ENCODE measurements at places on chromosomes 2 and 18.

DNA sequence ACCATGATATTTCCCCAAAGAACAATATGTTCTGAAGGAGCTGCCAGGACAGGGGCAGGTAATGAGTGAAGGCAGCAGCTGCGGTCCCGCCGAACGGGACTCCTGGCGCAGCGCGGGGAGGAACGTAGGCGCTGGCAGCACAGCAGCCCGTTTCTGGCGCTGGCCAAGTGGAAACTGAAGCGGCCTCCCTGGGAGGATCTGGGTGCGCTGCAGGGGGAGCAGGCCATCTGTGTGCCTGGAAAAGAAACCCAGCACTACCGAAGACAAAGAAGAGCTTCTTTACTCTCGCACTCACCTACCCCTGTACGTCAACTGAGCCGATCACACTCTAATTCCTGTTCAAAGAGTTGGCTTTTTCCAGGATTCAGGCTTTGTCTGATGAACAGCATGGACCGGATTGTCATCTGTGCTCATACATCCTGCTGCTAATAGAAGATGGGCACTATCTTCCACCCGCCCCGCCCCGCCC, 11.8 kb downstream of the G6PC2 start:
- DNase-seq, result no peak

DNA sequence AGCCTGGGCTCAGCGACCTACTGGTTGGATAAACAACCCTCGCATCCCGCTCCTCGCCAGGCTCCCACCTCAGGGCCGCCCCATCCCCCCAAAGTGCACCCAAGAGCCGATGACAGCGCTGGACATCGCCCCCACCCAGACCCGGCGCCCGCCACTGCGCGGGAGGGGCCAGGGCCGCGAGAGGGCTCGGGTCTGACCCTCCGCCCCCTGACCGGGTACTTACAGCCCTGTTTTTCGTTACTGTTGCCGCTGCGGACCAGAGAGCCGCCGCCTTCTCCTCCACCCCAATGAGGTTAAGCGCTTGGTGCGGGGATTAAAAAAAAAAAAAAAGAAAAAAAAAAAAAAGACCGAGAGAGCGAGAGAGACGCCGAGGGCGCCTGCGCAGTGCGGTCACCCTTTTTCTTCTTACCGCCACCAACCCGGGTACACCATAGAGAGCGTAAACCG, at the start of gene CLASP1:
Gene CLASP1 (minus strand): TSS at position 314 of the 447 bp plus-strand sequence. CDS start 43,567 bp downstream, outside the sequence.
- no peak for DNase-seq

- no peak for DNase-seq
These were observed 2.9 kb upstream of the DPYSL5 start for GRCh38 chr2:26845021-26845420.

GRCh38 chr2:18777250-18777812, 188.0 kb upstream of the NT5C1B start:
- DNase-seq, result no peak

DNA sequence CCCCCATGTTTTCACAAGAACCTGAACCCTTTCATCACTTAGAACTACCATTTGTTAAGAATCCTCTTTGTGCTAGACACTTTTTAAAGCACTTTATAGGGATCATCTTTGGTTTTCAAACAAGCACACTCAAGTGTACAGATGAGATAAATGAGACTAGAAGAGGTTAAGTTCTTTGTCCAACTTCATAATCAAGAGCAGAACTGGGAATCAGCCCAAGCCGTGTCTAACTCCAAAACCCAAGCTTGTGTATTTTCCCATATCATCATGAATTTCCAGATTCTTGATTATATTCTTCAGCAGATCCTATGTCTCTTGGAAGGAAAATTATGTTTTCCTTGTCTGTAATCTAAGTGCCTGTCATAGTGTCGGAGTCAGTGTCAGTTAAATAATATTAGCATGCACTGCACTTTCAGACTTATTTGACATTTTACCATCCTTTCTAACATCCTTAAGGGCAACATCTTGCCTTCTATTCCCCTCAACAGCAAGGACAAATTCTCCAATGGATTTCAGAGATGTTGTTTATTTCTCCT, 123.0 kb upstream of the SETBP1 start:
- DNase-seq, result no peak

GRCh38 chr2:204539019-204539385, 6.3 kb upstream of the PARD3B start:
- no peak for DNase-seq

DNA sequence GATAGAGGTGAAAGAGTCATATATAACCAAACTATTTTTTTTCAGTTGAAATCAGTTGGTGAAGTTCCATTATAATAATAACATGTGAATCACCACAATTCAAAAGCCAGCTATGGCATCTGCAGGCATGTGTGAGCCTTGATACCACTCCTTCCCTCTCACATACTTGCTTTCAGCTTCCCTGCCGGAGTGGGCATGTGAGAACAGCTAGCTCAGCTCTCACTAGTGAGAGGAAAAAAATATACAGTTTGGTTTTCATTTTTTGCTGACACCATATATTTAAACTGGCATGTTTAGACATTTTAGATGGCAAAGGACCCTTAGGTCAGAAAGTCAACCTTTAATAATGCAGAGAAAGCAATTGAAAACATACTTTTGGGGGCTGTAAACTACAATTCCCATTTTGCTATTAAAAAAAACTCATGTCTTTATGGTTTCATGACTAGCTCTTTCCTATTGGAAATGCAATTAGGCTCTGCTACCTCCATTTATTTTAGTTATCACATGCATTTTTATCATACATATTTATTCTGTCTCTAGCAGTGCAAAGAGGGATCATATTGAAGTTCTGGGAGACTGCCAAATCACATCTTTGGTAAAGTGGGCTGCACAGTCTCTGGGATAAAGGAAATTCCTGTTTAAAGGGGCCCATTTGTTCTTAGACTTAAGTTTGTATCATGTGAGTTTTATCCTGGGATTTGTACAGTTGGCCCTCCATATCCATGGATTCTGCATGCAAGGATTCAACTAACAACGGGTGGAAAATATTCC, 33.2 kb upstream of the SLC40A1 start:
- no peak for DNase-seq

DNA sequence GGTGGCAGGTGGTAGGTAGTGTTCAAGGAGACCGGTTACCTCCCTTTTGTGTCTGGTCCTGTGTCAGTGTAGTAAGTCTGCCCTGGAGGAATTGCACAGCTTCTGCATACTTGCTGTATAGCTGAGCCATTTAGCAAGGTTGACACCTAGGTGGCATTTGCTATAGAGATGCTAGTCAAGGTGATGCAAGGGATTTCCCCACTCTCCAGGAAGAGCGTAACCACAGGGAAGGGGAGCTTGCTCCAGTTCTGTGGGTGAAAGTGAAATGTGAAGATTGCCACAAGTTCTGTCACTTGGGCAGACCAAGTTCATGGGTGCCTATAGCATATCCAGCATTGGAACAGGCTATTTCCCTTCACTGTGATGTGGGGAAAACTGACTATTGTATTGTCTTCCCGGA, 28.1 kb downstream of the NAT8 start:
- DNase-seq, result no peak

DNA sequence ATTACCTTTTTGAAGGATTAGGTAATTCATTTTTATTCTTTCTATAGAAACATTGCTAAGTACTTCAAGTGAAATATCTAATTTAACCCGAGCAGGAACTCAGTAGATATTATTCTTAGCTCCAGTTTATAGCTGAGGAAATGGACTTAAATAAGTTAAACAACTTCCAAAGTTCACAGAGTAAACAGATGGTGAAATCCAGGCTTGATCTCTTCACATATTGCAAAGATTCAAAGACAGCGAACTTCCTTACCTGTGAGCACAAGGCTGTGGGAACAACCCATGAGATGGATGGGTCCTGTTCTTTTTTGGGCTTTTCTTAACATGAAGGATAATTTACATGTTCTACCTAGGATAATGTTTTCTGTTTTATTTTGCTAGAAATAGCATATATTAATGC, 439.0 kb downstream of the IRS1 start:
- no peak for DNase-seq

GRCh38 chr2:126874961-126875360, 23.7 kb upstream of the TEX51 start:
- DNase-seq, result no peak

DNA sequence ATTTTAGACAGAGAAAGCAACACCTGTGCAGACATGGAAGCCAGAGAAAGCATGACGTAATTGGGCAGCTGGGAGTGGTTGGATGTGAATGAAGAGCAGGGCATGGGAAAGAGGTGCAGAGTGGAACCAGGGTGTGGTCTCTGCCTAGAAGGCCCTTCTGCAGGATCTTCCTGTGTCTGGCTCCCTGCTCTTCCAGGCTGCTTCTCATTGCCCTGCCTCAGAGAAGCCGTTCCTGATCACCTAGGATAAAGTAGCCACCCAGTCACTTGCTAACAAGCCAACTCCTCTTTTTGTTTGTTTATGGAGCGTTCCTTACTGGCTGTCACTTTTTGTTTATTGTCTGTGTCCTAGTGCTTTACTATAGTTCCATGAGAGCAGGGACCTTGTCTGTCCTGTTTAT, 28.5 kb downstream of the GALNT1 start:
- DNase-seq, result no peak

GRCh38 chr18:49520661-49521145, 33.7 kb upstream of the C18orf32 start:
- DNase-seq, result no peak

DNA sequence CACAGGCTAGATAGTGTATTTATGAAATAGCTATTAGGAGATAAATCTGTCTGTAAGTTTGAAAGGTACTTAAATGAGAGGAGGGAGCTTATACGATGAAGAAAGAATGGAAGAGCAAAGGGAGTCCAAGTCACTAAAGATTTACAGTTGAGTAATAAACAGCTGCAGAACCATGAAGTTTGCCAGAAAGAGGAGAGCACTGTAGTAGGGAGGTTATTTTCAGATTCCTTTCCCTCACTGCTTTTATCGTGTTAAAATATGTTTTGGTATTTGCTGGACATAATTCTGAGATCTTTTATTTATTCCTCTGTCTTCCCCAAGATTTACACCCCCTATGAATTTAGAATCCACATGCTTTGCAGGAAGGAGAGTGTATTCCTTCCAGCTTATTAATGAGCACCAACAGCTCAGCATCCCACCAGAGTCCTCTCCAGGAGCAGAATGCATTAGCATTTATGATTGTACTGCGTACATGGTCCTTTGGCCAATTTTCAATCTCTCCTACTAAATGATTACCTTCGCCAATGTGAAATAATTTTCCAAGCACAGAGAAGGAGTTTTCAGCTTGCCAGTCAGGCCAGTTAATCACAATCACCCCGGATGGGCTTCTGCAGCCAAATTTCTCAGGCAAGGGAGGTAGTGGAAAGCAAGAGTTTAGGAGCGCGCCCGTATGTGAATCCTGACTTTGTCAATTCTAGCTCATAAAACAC, 297.0 kb downstream of the NBAS start:
- DNase-seq, result no peak

- no peak for DNase-seq
These were observed 233.5 kb downstream of the TGIF1 start for GRCh38 chr18:3683483-3683882.

DNA sequence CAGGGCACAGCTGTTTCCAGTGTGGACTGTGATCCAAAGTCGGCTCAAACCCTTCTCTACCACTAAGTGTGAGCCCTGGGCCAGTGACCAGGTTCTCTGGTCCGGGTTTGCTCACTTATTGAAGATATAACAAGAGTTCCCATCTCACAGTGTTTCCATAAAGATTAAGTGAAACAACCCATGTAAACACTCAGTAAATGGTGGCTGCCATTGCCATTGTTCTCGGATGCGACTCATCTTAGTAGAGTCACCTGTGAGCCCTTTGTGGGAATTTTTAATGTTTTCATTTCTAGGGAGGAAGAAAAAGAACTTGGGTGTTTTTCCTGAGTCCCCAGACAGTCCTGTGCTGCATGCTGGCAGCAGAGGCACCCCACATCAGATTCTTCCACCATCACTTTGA, 53.4 kb downstream of the TPGS2 start:
- DNase-seq, result no peak

GRCh38 chr2:33441235-33441810, 35.1 kb upstream of the RASGRP3 start:
- peak; percentile 23 for DNase-seq

- DNase-seq, result no peak
These were observed 38.7 kb upstream of the CREB1 start for GRCh38 chr2:207491086-207491485.

GRCh38 chr2:26614216-26615138, 26.7 kb downstream of the CIB4 start:
- no peak for DNase-seq

DNA sequence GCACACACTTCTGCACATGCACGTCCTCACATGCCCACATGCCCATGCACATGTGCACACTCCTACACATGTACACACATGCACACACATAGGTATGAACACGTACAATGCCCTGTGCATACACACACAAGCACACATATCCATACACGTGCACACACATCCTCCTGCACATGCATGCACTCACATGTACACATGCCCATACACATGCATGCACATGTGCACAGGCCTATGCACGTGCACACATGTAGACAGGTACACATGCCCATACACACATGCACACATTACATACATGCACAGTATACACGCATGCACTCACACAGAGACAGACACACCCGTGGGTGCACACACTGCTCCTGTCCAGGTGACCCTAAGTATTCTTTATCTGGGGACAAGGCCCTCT, 34.3 kb downstream of the GPC1 start:
- no peak for DNase-seq

GRCh38 chr2:114201781-114202180, 240.7 kb upstream of the DPP10 start:
- no peak for DNase-seq

DNA sequence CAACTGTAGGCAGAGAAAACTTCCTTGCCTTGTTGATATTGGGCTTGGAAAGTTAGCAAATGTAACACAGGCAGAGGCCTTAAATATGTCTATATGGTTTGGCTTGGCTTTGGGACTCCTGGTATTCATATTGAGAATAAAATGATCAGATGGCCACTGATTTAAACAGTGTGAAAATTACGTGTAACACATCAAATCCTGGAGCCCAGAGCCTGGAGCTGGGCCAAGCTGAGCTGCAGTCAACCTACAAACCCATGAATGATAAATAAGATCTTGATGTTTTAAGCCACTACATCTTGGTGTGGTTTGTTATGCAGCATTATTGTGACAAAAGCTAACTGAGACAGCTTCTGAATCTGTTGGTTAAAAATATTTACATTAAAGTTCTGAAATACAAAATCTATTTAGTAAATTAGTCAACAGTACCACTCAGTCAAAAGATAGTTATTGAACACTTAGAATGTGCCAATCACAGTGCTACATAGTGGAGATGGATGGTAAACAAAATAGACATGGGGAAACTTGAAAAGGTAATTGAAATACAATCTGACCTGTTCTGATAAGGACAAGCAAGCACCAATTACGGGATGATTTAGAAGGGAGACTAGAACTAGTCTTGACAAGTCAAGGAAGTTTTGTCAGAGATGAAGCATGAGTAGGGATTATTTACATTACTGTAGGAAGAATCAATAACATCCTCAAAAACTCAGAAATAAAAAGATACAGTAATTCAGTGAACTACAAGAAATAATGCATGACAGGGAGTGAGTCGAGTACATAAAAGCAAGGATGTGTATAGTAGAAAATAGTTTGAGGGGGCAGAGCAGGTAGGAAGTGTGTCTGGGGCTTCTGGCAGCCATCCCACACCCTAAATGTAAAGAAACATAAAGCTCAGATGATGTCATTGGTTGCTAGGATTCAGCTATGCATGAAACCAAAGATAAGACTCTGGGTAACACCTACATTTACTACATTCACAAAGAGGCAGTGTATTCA, 157.7 kb downstream of the HNMT start:
- no peak for DNase-seq
